ENCODE measurements at places on chromosomes 12 and 14.

GRCh38 chr12:95626854-95627253 lies 75.6 kb upstream of the USP44 start:
- DNase-seq: no peak

DNA sequence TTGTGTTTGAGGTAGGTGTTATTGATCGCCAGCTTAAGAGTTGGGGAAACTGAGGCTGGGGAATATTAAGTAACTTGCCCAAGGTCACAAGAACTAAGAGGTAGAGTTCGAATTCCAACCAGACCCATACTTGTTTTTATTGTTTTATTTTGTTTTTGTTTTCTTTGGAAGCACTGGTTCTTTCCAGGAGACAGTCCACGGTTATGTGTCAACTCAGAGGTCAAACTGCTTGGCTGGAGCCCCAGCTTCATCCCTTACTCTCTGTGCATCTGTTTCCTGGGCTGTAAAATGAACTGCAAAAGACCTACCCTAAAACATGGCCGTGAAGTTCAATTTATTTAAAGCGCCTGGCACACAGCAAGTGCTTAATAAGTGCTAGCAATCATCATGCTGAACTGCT lies 74.4 kb upstream of the MAP1LC3B2 start:
- DNase-seq: no peak

- DNase-seq: no peak
Measured at GRCh38 chr12:26425587-26426260, 230.4 kb downstream of the SSPN start.

- no peak for DNase-seq
Measured at GRCh38 chr12:89523843-89524540, 604 bp downstream of the GALNT4 start.

- no peak for DNase-seq
Measured at GRCh38 chr12:41277100-41277945, 89.2 kb downstream of the PDZRN4 start.

GRCh38 chr12:122880668-122881067 lies 15.3 kb downstream of the VPS37B start:
- no peak for DNase-seq

DNA sequence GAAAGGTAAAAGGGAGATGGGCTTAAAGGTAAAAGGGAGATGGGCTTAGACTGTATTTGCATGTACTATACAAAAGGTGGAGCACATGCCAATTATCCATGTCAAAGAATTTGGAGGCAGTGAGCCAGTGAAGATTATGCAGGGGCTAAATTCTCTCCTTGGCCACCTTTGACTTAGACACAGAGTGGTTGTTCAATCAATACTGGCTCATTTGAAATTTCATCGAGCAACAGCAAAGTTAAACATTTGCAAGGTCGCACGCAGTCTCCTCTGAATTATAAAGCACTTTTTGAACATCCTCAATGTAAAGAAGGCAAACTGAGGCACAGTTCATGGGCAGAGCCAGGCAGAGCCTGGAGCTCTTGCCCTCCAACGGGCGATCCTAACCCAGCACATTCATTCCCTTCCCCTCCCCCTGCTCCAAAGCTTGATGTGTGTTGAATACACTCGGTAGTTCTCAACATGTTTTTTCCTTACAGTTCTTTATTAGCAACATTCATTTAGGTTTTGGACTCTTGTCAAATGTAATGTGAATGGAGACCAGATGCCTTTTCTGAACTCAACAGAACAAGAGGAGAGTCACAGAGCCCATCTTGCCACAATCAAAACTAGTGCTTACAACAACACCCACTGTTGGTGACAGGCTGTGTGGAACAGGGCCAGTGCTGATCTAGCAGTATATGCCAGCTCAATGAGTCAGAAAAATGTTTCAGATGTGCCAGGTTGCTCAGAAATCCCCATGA lies 169.7 kb upstream of the G2E3 start:
- DNase-seq: no peak

DNA sequence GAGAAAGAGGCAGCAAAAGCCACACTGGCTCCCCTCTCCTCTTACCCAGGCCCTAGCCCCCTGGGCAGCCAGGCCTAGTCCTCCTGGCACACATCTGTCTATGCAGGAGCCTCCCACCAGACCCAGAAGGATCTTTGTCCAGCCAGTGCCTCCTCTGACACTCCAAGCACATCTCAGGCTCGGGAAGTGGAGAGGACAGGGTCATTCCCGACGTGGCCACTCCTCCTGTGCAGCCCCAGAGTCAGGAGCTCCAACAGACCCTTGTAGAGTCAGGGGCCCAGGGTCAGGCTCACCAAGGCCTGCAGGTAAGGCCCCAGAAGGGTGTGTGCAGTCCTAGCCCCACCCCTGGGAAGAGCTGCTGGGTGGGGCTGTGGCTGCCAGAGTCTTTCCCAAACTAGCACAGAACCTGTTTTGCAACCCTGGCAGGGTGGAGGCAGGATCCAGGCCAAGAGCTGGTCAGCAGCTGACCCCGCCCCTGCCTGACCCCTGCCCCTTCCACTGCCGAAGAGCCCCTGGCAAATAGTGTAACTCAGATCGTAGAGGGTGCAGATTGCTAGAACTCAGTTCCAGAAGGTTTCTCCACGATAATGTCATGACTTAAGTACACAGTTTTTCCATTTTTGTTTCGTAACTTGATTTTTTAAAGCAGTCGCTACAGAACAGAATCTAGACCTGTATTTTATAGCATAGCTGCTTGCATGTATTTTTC lies 26.6 kb upstream of the PNMA1 start:
- DNase-seq: peak; percentile 91

- no peak for DNase-seq
Measured at GRCh38 chr12:111362687-111363475, 6.0 kb downstream of the PHETA1 start.

GRCh38 chr12:68851592-68852306 lies 43.8 kb downstream of the MDM2 start:
- DNase-seq: no peak

GRCh38 chr14:77562681-77563080 lies 53.8 kb downstream of the SPTLC2 start:
- no peak for DNase-seq

DNA sequence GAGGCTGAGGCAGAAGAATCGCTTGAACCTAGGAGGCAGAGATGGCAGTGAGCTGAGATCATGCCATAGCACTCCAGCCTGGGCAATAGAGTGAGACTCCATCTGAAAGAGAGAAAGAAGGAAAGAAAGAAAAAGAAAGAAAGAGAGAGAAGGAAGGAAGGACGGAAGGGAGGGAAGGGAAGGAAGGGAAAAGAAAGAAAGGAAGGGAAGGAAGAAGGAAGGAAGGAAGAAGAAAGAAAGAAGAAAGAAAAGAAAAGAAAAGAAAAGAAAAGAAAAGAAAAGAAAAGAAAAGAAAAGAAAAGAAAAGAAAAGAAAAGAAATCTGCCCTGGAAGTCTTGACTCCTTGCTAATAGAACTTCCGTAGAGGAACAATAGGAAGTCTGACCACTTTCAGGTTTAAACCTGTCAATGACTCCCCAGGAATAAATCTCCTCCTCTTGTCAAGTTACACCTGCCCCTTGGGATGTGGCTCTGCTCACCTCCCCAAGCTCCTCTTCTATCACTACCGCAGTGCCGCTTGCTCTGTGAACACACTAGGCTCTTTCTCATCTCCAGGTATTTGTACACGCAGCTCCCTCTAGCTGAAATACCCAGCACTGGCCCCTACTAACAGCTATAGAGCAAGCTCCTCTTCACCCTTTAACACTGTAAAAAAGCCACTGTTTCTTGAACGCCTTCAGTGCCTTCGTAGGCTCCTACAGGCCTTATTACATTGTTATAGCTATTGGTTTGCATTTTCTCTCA lies 773.1 kb upstream of the TBX3 start:
- DNase-seq: no peak

DNA sequence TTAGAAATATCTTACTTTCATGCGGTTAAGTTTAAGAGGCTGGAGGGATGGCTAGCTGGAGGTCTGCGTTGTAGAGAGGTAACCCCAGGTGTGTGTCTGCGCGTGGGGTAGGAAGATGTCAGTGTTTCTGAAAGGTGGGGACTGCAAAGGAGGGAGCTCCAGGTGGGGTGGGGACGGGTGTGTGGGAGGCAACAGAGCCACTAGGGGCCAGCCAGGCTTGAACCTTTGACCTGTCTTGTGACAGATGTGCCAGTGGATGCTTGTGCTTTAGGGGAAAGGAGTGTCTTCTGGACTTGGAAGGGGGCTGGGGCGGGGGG lies 841 bp downstream of the GLI1 start:
- no peak for DNase-seq

- no peak for DNase-seq
Measured at GRCh38 chr14:50335389-50335788, 23.3 kb downstream of the DMAC2L start.

GRCh38 chr12:6507102-6507998 lies 13.4 kb downstream of the NCAPD2 start:
- DNase-seq: no peak

GRCh38 chr12:318759-319515 lies 56.3 kb upstream of the SLC6A13 start:
- no peak for DNase-seq

DNA sequence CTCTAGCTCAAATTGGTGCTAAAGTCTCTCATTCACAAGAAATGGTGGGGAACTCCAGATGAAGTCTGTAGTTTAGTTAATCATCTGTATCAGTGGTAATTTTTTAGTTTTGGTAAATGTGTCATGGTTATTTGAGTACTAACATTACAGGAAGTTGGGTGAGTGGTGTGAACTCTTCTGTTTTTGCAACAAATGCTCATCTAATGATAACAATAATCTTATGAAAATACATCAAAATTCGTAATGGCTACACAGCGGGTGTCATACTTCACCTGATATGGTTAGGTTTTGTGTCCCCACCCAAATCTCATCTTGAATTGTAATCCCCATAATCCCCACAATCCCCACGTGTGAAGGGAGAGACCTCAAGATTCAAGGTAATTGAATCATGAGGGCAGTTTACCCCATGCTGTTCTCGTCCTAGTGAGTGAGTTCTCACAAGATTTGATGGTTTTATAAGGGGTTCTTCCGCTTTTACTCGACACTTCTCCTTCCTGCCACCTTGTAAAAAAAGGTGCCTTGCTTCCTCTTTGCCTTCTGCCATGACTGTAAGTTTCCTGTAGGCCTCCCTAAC lies 209.3 kb upstream of the FOXN3 start:
- DNase-seq: no peak

- no peak for DNase-seq
Measured at GRCh38 chr12:64318605-64319004, 72.0 kb downstream of the C12orf56 start.

DNA sequence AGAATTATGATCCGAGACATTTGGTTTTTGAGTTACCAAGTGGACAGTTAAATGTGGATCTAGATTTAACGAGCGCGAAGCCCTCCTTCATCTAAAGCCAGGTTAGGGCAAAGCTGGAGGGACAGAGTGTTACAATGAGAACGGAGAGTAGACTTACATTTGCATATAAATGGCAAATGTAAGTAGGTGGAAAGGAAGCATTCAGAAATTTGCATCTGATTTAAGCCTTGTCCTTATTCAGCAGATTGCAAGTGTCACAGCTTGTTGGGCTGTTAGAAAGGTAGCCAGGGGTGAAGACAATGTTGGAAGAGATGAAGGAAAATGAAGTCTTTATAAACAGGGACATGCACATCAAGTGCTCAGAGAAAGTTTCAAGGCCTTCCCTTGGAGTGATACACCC lies 806.2 kb downstream of the GALC start:
- DNase-seq: no peak

GRCh38 chr12:65510584-65511050 lies 232.1 kb downstream of the MSRB3 start:
- DNase-seq: no peak

DNA sequence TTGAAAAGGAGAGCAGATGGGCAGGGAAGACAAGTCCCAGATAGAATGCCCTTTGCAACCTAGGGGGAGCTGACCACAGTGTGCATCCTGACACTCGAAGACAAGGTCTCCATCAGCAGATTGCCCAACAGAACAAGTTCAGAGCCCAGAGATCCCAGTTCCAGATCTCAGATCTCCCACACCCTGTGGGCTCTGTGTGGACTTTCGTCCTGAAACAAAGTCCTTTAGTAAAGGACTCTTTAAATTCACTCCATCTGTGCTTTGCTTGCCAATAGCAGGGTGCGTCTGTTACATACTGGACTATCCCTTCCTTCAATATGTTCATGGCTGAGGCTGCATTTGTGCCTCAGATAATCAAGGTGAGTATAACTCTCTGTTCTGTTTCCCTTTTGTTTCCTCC lies 8.7 kb upstream of the C1RL start:
- DNase-seq: no peak

GRCh38 chr12:104410326-104410725 lies 46.4 kb upstream of the CHST11 start:
- no peak for DNase-seq

GRCh38 chr12:33546004-33546403 lies 106.4 kb upstream of the SYT10 start:
- no peak for DNase-seq

DNA sequence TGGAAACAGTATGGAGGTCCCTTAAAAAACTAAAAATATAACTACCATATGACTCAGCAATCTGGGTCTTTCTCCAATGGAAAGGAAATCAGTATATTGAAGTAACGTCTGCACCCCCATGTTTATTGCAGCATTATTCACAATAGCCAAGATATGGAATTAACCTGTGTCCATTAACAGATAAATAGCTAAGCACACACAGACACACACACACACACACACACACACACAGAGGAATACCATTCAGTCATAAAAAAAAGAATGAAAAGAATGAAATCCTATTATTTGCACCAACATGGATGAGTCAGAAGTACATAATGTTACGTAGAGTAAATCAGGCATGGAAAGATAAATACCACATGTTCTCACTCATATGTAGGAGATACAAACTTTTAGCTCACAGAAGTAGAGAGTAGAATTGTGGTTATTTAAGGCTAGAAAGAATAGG lies 4.7 kb downstream of the KLRK1 start:
- no peak for DNase-seq

GRCh38 chr12:86623267-86623666 lies 367.1 kb upstream of the MGAT4C start:
- no peak for DNase-seq

DNA sequence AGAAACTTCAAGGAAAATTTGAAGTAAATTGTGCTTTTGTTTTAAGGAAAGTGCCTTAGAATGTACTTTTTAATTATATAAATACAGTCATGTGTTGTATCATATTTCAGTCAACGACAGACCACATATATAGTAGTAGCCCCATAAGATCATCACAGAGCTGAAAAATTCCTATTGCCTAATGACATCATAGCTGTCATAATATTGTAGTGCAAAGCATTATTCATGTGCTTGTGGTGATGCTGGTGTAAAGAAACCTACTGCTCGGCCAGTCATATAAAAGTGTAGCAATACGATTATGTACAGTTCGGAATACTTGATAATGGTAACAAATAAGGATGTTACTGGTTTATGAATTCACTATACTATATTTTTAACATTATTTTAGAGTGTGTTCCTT lies 198.9 kb upstream of the SLC16A7 start:
- DNase-seq: no peak

- no peak for DNase-seq
Measured at GRCh38 chr12:34350092-34351041, 328.1 kb downstream of the ALG10 start.

Data from RWPE2 (cell line).